ENCODE measurements at places on chromosomes 16 and 17. TPM values are rescaled to one million over a fixed set of nuclear protein-coding genes. Genes with fewer than 3 reads are reported as not detected.
A peak's percentile ranks its signal among the peaks of the same experiment; 100 is the strongest.

DNA sequence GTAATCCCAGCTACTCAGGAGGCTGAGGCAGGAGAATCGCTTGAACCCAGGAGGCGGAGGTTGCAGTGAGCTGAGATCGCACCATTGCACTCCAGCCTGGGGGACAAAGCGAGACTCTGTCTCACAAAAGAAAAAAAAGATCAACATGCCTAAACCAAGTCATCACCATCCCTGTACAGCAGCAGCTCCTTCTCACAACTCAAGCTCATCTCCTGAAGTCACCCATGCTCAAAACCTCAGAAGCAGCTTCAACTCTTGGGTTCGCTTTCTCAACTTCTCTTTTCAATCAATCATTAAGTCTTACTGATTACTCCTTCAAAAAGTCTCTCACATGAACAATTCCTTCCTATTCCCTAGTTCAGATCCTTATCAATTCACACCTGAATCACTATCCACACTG is 31.3 kb downstream of the PHLPP2 start:
- H3K27me3 ChIP-seq, result no peaks in the 10 kb centered on the region
- no peaks in the 10 kb centered on the region for H3K4me1 ChIP-seq
- H3K4me3 ChIP-seq, result no peak overlapping the region
- peaks cover 17% of the 10 kb centered on the region for H3K36me3 ChIP-seq
- no peak overlapping the region for H3K27ac ChIP-seq
- no peak for DNase-seq

- no peak overlapping the region for H3K27ac ChIP-seq
- H3K4me3 ChIP-seq, result no peak overlapping the region
- no peaks in the 10 kb centered on the region for H3K4me1 ChIP-seq
- DNase-seq, result no peak
- H3K36me3 ChIP-seq, result no peaks in the 10 kb centered on the region
These were observed 816.9 kb downstream of the CDH11 start for GRCh38 chr16:64304951-64305350.

- peaks cover 71% of the 10 kb centered on the region for H3K4me1 ChIP-seq
- H3K27me3 ChIP-seq, result no peaks in the 10 kb centered on the region
- no peak for DNase-seq
These were observed 124.7 kb downstream of the PRKCA start for GRCh38 chr17:66427134-66427533.

- peak overlapping the region; percentile 10 for H3K4me3 ChIP-seq
- H3K27me3 ChIP-seq, result no peaks in the 10 kb centered on the region
- peaks cover 58% of the 10 kb centered on the region for H3K4me1 ChIP-seq
- peaks cover 48% of the 10 kb centered on the region for H3K36me3 ChIP-seq
These were observed 67.3 kb downstream of the ANKRD11 start for GRCh38 chr16:89422905-89423630.

DNA sequence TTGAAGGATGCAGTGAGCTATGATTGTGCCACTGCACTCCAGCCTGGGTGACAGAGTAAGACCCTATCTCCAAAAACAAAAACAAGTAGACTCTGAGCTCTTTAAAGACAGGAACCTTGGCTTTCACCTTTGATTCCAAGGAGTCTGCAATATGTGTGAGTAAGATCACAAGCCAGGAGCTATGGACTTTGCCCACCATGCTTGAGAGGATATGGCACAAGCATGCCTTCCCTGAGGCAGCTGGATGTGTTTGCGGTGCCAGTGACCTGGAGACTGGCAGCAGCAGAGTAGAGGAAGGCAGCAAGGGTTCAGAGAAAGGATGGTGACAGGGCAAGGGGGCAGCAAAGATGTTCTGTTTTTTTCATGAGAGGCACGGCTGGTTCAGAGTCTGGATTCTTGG is 14.5 kb upstream of the PRKCA start:
- H3K27ac ChIP-seq, result no peak overlapping the region
- H3K27me3 ChIP-seq, result peaks cover 3% of the 10 kb centered on the region
- no peak overlapping the region for H3K4me3 ChIP-seq
- H3K4me1 ChIP-seq, result peaks cover 11% of the 10 kb centered on the region
- DNase-seq, result no peak

MRC2 gene
- total RNA-seq, result 3.1 TPM

DNA sequence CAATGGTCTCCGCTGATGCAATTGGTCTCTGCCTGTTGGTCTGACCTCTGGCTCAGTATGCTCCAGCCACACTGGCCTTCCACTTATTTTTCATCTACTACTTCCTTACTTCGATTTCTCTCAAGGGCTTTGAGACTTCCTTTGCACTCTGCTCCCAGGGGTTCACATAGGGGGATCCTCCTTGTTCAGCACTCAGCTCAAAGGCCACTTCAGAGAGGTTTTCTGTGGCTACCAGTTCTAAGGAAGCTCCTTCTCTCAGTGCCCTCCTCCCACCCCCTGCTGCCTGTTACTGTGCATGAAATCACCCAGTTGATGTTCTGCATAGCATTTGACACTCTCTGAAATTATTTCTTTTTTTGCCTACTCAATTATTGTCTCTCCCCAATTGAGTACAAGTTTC is 476.4 kb downstream of the HS3ST3B1 start:
- no peaks in the 10 kb centered on the region for H3K4me1 ChIP-seq
- H3K27me3 ChIP-seq, result no peaks in the 10 kb centered on the region
- DNase-seq, result no peak
- no peak overlapping the region for H3K4me3 ChIP-seq
- no peak overlapping the region for H3K27ac ChIP-seq

INTS2 gene
- total RNA-seq, result 29.2 TPM

CCL7 gene
- total RNA-seq, result not detected

CCDC144A gene
- 2.0 TPM for total RNA-seq

DNA sequence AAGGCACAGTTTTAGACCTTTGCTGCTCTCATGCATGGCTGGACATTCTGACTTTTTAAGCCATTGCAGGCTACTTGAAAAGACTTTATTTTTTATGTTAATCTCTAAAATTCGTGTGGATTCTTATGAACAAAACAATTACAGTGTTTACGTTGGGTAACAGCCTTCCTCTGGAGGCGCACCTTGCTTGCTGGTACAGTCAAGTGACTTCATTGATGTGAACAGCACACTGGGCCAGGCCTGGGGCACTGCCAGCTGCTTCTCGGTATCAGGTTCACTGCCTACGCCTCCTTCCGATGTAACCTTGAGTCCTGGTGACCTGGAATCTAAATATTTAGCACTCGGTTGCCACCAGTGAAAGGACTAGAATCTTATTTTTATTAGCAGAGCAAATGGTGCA is 27.8 kb downstream of the MARCHF10 start:
- no peaks in the 10 kb centered on the region for H3K36me3 ChIP-seq
- H3K27me3 ChIP-seq, result peaks cover 5% of the 10 kb centered on the region
- no peak overlapping the region for H3K4me3 ChIP-seq

COL1A1 gene
- total RNA-seq, result 13.9 TPM

DNA sequence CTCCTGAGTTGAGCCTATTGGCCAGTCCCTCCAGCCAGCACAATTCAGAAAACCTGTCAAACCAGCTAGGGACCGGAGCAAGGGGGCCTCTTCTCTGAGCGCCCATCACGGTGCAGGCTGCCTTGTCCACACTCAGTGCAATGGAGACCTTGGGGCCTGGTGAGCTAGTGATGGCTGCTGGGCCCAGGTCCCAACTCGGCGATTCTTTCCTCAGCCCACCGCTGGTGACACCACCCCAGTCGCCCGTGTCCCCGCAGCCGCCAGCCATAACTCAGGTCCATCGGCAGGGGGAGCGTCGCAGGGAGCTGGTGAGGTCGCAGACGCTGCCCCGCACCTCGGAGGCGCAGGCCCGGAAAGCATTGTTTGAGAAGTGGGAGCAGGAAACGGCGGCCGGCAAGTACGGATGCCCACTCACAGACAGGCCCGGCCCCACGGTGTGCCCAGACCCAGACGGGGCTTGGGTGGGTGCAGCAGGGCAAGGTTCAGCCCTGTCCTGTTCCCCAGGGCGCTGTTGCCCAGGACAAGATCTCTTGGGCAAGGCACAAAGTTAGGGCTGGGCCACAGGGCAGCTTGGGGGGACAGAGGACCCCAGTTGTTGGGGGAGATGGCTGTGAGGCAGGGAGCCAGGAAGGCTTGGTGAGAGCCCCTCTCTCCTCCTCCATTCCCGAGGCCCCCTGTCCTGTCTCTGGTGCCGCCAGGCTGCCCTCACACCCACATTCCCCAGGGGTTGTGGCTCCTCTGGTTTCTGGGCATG is 10.8 kb downstream of the SMTNL2 start:
- DNase-seq, result peak; percentile 33
- no peaks in the 10 kb centered on the region for H3K36me3 ChIP-seq
- peaks cover 3% of the 10 kb centered on the region for H3K27me3 ChIP-seq
- H3K4me3 ChIP-seq, result no peak overlapping the region
- no peak overlapping the region for H3K27ac ChIP-seq
